KG1 (cell line): ENCODE measurements at places on chromosomes 3 and 15.

GRCh38 chr15:39154776-39155175, 426.1 kb upstream of the THBS1 start:
- no peak for DNase-seq

DNA sequence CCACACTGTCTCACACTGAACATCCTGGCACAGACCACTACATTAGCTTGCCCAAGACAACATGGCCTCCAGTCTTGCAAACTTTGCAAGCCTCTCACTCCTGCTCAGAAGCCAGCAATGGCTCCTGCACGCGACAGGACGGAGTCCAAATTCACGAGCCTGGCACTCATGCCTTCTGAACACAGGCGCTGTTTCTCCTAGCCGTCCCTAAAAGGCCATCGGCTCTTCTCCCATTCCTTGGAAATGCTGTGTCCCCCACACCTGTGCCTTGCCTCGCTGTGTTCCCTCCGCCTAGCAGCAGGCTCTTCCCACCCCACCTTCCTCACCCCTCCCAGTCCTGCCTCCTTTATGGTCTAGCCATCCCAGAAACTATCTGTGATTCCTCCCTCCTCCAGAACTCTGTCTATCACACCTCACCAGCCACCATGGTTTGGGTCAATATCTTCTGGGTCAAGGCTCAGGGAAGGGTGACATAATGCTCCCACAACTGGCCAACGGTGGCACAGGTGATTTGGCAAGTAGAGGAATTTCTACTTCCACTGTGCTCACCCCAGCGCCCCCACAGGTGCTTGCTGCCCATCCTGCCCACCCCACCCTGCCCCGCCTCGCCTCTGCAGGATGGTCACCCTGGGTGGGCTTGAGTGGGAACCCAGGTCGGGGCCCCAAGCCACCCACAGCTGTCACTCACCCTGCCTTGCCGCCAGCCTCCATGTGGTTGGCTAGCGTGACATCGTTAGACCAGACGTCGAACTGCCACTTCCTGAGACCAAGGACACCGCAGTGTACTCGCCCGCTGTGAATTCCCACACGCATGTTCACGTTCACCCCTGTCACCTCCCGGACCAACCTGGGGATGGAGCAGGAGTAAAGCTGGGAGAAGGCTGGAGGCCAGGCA, 120.7 kb downstream of the ADCY5 start:
- DNase-seq = no peak

DNA sequence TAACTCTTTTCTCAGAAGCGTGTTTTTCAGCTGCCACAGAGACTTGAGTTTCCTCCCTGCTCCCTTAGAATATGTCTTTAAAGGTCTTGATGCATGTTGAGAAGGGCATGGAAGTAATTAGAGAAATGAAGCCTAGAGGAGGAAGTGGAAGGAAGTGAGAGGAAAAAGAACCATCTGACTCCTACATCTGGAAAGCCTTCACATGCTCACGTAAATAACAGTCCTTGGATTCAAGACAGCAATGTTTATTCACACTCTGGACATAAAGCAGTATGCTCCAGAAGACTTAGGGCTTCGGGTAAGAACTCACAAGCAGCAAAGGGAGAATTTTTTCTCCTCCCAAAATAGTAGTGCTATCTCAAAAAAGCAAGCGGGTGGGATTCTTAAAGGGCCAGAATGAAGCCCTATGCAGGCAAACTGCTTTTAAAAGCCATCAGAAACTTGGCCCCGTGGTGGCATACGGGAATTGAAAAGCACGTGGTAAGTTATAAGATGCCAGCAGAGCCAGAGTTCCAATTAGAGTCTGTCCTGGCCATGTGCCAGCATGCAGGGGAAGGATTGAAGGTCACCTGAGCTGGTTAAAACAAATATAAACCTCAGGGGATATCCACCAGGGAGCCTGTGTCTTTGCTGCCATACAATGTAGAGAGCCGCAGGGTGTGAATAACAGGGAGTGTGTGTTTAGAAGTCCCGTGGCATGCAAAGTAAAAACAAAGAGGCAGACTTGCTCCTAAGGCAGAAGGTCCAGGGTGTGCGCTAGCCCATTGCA, 380.8 kb upstream of the NDN start:
- DNase-seq = no peak

DNA sequence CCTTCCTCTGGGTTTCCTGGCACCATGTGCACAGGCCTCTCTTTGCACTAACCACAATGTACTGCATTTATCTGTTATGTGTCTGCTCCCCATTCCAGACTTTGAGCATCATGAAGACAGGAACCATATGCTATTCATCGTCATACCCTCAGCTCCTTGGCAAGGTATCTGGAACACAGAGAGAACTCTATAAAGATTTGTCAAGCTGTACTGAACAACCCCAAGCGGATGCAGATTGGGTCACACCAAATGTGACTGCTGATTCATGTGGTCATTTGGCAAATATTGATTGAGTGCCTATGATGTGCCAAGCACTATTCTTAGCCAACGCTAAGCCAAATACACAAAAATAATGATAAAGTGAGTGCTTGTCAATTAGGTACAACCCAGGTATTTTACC, 7.5 kb upstream of the MEGF11 start:
- no peak for DNase-seq

- DNase-seq = no peak
Measured at GRCh38 chr3:183502237-183503181, 53.0 kb downstream of the KLHL6 start.

DNA sequence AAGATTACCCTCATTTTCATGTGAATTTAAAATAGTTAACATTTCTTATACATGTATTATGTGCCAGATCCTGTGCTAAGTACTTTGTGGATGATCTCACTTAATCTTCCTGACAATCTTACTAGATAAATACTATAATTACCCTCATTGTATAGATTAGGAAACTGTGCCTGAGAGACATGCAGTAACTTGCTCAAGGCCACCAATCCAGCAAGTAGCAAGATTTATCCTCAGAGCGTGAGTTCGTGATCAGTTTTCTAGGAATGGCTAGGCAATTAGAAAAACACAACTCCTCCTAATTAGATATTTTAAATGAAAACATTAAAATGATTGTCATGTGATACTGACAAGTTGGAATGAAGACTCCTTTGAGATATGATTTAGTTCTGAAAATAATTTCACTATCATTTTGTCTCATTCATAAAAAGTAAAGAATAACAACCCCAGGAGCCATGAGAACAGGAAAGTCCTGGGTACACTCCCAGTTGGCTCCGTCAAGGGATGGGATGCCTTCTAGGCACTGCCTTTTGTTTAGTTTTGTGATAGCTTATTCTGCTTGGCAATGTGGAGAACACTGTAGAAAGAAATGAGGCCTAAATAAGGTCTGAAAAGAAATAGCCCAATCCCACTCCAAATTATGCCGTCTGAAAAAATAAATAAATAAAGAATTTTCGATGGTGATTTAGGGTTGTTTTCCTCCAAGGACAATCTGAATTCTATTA, 61.3 kb downstream of the FBN1 start:
- DNase-seq = no peak

- no peak for DNase-seq
Measured at GRCh38 chr3:175518459-175518858, 659.3 kb downstream of the NAALADL2 start.

GRCh38 chr3:81390796-81391195, 370.6 kb downstream of the GBE1 start:
- DNase-seq = no peak

- no peak for DNase-seq
Measured at GRCh38 chr3:53377794-53378193, 30.5 kb upstream of the DCP1A start.

DNA sequence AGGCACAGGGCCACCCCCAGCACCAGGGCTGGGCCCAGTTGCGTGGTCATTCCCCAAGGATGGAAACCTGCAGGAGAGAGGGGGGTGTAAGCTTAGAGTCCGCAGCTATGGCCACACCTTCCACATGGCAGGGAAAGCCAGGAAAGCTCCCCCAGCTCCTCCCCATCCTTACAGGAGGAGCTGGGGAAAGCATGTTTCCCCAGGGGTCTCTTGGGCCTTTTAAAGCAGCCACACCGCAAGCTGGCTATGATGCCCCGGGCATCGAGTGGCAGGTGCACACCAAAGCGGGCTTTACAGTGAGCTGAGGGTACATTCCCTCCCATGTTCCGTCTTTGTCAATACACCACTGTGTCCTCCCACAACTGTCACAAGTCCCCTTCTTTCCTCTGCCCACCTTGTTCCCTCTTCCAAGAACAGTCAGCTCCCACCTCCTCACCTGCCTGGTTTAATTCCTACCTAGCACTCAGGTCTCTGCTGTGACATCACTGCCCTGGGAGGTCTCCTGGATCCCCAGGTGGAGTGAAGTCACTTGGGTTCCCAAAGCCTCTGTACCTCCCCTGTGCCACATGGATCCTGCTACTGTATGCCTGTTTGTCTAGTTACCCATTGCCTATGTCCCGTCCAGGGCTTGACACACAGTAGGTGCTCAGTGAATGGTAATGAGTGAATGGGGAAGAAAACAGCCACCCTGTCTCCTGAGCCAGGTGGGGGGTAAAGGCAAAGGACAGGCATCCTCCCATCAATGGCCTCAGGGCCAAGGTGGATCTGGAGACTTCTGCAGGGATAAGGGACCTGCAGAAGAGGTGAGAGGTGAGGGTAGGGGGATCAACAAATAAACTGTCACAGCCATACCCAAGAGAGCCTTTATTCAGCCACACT, 3.4 kb downstream of the HYAL3 start:
- no peak for DNase-seq

DNA sequence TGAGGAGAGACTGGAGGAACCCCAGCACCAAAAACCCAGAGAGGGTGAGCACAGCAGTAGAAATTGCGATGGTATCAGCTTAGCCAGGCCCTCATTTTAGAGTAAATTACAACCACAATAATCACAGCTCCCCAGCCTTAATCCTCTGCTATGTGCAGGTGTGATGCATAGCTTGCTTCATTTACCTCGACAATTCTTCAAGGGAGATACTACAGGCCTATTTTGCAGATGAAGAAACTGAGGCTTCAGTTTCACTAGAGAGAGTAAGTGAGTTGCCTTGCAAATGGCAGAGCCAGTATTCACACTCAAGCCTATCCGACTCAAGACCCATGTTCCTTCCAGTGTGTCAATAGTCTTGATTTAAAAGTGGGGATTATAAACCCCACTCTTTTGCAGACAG, 33.4 kb downstream of the LSM3 start:
- DNase-seq = no peak

DNA sequence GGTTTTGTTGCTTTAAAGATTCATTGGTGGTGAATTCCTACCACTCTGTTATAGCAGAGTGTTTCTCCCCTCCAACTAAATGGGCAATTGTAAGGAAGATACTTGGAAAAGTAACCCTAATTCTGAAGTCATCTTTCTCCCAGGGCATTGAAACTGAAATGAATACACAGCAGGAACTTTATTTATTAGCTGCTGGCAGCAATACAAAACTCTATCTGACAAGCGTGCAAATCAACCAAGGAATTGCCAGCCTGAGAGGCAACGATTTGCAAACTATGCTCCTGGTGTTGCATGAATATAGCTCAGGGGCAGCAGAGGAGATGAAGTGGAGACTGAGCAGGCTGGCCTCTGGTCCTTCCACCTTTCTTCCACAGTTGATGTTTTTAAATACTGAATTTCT, 48.9 kb downstream of the CD200R1 start:
- DNase-seq = no peak

- no peak for DNase-seq
Measured at GRCh38 chr3:180352261-180352660, 249.7 kb upstream of the TTC14 start.
